Left lung (tissue), 14 donors: ENCODE measurements at places on chromosomes 16 and 17.
A peak's percentile ranks its signal among the peaks of the same experiment; 100 is the strongest.

- DNase-seq: no peak
These were observed 11.7 kb upstream of the CNTNAP4 start for GRCh38 chr16:76265434-76266045.

GRCh38 chr16:1413684-1414531 lies 596 bp downstream of the UNKL start:
- DNase-seq: peak; percentile 59

- DNase-seq: no peak
These were observed 56.9 kb upstream of the LGALS9 start for GRCh38 chr17:27573971-27574525.

DNA sequence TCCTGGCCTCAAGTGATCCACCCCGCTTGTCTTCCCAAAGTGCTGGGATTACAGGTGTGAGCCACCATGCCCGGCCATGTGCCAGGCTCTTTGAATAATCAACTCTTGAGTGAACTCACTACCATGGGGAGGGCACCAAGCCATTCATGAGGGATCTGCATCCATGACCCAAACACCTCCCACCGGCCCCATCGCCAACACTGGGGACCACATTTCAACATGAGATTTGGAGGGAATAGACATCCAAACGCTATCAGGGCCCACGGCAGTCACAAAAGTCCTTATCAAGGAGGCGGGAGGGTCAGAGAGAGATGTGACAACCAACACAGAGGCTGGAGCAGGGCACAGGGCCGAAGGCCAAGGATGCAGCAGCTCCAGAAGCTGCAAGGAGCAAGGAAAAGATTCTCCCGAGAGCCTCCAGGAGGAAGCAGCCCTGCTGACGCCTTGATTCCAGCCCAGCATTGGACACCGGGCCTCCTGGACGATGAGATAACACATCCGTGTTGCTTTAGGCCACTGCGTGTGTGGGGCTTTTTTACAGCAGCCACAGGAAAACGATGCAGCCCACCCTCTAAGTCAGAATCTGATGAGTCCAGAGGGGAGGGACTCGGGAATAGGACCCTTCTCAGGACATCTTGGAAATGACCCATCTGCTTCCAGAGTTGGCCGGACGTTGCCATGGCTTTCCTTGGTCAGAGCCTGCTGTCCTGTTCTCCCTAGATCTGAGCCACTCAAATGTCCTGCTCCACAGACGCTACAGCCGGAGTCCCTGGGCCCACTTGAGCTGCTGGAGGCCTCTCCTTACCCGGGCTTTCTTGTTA lies 47.3 kb upstream of the CMIP start:
- DNase-seq: no peak

DNA sequence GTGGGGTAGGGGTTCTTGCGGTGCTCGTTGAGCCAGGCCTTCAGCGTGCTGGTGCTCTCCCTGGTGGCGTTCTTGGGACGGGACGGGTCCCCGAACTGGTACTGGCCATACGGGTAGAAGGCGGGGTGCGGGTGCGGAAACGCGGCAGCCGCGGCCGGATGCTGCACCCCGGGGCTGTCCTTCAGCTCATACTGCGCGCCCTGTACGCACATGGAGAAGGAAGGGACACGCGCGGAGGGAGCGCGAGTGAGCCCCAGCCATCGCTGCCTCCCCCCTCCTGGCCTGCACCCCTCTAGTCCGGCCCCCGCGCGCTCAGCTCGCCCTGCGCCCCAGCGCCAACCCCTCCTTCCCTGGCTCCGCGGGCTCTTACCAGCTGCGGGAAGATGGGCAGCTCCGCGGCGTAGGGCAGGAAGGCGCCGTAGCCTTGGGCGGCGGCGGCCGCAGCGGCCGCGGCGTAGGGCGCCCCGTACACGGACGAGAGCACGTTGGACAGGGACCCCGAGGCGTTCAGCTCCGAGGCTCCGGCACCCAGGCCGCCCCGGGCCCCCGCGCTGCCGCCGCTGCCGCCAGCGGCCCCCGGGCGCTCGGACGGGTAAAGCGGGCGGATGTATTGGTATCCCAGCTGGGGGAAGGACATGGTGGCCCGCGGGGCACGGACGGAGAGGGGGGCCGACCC lies 1.0 kb downstream of the IRX3 start:
- no peak for DNase-seq

- no peak for DNase-seq
These were observed 218.7 kb downstream of the MRTFB start for GRCh38 chr16:14289692-14290340.

GRCh38 chr16:3641801-3642396 lies 12.6 kb upstream of the DNASE1 start:
- no peak for DNase-seq

- DNase-seq: no peak
These were observed 13.3 kb downstream of the FAM20A start for GRCh38 chr17:68587847-68588246.

DNA sequence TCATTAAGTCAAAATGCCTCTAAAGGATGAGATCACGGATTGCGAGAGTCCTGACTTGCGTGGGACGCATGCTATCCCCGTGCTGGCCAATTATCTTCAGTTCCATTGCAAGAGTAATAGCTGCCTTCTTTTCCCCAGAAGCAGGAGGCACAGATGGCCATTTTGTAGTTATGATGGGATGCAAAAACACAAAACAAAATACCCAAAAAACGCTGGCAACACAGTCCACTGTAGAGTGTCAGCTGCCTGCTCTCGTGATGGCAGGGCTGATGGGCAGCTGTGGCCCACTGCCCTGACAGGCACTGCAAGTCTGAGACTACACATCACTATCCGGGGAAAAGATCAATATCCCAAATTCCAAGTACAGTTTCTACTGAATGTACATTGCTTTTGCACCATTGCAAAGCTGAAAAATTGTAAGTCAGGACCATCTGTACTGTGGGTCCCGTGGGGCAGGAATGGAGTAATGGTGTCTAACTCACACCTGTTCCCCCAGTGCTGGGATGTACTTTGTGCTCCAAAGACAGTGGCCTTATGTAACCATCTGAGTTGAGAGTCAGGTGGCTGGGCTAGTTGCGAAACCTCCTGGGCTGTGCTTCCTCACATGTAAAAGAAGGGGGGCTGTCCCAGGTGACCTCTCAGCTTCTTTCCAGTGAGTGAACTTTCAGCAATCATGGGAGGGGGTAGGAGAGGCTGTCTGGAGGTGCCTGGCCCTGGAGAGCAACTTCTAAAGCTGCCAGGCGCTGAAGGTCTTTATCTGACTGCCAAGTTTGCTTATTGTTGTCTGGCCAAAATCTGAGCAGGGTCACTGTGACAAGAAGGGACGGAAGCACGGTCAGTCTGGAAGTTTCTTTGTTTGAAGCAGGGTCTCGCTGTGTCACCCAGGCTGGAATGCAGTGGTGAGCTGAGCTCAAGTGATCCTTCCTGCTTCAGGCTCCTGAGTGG lies 4.7 kb downstream of the SLC47A1 start:
- DNase-seq: no peak

- DNase-seq: no peak
These were observed 137.5 kb downstream of the NTN1 start for GRCh38 chr17:9158544-9159452.

GRCh38 chr17:35345926-35346771 lies 27.3 kb downstream of the SLFN11 start:
- peak; percentile 89 for DNase-seq

DNA sequence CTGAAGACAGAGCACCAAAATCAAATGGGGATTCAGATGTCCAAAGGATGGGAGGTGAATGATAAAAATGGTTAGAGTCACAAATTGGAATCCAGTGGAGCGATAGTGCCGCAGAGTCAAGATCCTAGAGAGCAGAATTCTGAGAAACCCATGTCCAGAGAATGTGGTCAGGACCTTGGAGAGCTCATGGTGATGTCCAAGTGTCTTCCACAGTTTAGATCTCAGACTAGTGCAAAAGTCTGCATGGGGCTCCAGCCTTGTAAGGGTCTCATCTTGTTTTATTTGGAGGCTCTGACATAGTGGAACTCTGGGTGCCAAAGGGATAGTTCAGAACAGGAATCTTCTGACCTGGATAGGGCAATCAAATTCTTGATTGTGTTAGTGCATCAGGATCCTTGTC lies 245.9 kb upstream of the HSBP1 start:
- no peak for DNase-seq

GRCh38 chr17:78166416-78166815 lies 2.0 kb upstream of the SYNGR2 start:
- no peak for DNase-seq

DNA sequence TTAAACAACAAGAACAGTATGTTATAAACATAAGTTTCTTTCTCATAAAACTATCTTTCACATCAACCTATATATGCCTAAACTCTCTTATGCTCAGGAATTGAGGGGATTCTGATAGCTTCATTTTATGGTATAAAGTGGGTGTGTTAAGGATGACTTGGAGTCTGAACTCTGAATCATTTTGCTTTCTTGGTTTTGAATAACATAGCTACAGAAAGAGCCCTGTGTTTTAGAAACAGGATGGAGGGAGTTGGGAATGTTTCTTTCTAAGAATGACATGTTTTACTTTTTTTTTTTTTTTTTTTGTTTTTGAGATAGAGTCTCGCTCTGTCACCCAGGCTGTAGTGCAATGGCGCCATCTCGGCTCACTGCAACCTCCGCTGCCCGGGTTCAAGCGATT lies 50.1 kb downstream of the RHOT1 start:
- DNase-seq: no peak

- no peak for DNase-seq
These were observed 39.6 kb upstream of the DUSP14 start for GRCh38 chr17:37450112-37450511.

- no peak for DNase-seq
These were observed 3.6 kb downstream of the ALKBH5 start for GRCh38 chr17:18187226-18187625.

- DNase-seq: no peak
These were observed 41.2 kb downstream of the OR1D5 start for GRCh38 chr17:3022197-3022596.

GRCh38 chr17:70912716-70913485 lies 743.6 kb downstream of the KCNJ2 start:
- DNase-seq: no peak

DNA sequence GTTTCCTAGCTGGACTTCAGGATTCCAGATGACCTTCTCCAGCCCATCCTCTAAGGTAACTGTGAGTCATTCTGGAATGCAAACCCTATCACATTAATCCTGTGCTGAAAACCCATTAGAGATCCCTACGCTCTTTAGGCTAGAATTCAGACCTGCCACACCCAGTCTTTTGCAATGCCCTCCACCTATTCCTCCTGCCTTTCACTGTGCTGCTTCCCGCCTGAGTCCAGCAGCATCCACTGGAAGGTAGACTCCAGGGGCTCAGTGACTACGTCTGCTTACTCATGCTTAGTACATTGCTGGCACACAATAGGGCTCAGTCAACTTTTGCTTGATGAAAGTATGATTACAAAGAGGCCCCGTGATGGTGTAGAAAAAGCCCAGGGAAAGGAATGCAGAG lies 121.1 kb downstream of the SPACA3 start:
- no peak for DNase-seq

DNA sequence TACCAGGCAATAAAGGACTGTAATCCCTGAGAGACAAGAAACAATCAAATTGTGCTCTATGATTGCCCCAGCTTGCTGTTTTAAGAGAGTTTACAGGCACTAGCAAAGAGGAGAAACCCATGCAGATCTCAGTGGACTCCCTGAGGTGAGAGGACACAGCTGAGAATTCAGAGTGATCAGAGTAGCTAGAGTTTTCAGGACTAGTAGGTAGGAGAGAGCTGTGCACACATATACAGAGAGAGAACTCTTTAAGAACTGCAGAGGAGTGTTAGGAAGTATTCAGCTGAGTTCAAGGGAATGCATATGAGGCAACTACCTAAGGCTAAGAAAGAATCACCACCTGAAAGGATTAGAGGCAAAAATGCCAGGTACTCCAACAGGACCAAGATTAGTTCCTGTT lies 904.8 kb downstream of the CDH8 start:
- DNase-seq: no peak

- DNase-seq: peak; percentile 73
These were observed 100.7 kb downstream of the MGAT5B start for GRCh38 chr17:76968707-76969597.

DNA sequence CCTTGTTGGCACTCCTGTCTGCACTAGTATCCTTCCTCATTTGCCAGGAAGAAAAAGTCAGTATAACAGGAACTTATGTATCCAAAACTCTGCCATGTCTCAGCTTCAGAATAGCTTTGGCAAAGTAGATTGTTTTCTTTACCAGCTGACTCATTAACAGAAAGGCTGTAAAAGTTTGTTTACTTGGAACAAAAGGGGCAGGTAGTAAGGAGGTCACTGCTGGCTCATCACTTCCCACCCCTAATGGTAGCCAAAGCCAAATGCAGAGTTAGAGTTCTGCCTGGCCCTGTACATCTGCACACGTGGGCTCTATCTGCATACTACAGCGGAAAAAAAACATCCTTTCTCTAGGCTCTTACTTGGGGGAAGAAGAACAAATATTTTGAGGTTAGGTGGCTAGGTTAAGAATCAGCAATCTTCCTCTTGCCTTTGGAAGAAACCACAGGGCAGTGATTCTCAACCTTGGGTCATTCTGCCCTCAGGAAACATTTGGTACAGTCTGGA lies 90.9 kb upstream of the BCAR1 start:
- DNase-seq: no peak
